Suprapubic skin (tissue), 4 donors: ENCODE measurements at places on chromosomes 4 and X. TPM values are rescaled to one million over a fixed set of nuclear protein-coding genes. Genes with fewer than 3 reads are reported as not detected.

GRCh38 chr4:677431-678293, 3.3 kb downstream of the MYL5 start:
- peaks cover 81% of the 10 kb centered on the region for H3K4me1 ChIP-seq
- H3K27ac ChIP-seq: peak overlapping the region; percentile 59
- H3K36me3 ChIP-seq: peaks cover under 1% of the 10 kb centered on the region
- H3K27me3 ChIP-seq: no peaks in the 10 kb centered on the region
- no peak for DNase-seq

GRCh38 chrX:110444996-110445395, 86.3 kb downstream of the RTL9 start:
- H3K4me3 ChIP-seq: no peak overlapping the region
- H3K27me3 ChIP-seq: no peaks in the 10 kb centered on the region
- no peak for DNase-seq
- no peaks in the 10 kb centered on the region for H3K36me3 ChIP-seq
- H3K27ac ChIP-seq: no peak overlapping the region

GRCh38 chr4:156803056-156803455, 168.5 kb downstream of the PDGFC start:
- H3K36me3 ChIP-seq: no peaks in the 10 kb centered on the region
- no peaks in the 10 kb centered on the region for H3K27me3 ChIP-seq
- DNase-seq: no peak
- H3K4me3 ChIP-seq: no peak overlapping the region

DNA sequence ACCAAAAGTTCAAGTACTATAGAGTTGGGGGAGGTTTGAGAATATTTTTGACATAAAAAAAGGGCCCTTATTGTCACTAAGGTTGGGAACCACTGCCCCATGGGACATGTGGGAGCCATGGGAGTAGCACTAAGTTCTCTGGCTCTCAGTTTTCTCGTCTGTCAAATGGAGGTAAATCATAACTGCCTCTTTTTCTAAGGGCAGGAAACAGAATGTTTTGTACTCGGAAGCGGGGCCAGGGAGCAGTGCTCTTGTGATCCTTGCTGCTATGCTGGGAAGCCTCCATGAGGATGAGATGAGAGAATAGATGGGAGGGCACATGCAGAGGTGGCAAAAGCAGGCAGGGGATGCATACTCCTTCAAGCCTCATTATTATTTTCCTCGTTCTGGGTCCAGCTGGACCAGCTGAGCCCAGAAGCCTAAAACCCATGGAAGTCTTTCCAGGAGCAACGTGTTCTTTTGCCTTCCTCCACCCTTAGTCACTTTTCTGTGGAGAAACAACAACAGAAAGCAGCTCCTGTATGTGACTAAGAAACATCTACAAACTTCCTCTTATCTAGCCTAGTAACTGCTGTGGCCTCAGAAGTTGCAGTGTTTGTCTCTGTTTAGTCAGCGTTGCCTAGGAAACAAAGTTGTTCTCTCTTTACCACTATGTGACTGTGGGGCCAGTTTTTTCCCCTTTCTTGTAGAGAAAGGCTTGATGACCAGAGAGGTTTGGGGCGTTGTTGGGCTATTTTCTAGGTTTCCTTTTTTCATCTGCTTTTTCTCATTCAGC, 64.8 kb downstream of the TSC22D3 start:
- peaks cover 22% of the 10 kb centered on the region for H3K4me1 ChIP-seq
- no peaks in the 10 kb centered on the region for H3K27me3 ChIP-seq
- peak overlapping the region; percentile 20 for H3K4me3 ChIP-seq
- DNase-seq: no peak
- peak overlapping the region; percentile 98 for H3K27ac ChIP-seq

GRCh38 chr4:3449574-3450534, 8.1 kb downstream of the HGFAC start:
- no peak overlapping the region for H3K4me3 ChIP-seq
- peaks cover 9% of the 10 kb centered on the region for H3K4me1 ChIP-seq
- no peak for DNase-seq

GRCh38 chr4:135371137-135371536, 1169.5 kb upstream of the PABPC4L start:
- H3K27me3 ChIP-seq: no peaks in the 10 kb centered on the region
- no peaks in the 10 kb centered on the region for H3K36me3 ChIP-seq
- DNase-seq: no peak
- no peak overlapping the region for H3K27ac ChIP-seq
- H3K4me1 ChIP-seq: no peaks in the 10 kb centered on the region

- H3K4me1 ChIP-seq: no peaks in the 10 kb centered on the region
- H3K4me3 ChIP-seq: no peak overlapping the region
- H3K27ac ChIP-seq: no peak overlapping the region
- H3K27me3 ChIP-seq: no peaks in the 10 kb centered on the region
- DNase-seq: no peak
Measured at GRCh38 chr4:96525898-96526297, 686.0 kb downstream of the PDHA2 start.

GRCh38 chr4:74516303-74516702, 71.4 kb downstream of the AREG start:
- no peaks in the 10 kb centered on the region for H3K36me3 ChIP-seq
- no peak overlapping the region for H3K27ac ChIP-seq
- no peaks in the 10 kb centered on the region for H3K4me1 ChIP-seq

- no peak for DNase-seq
- no peaks in the 10 kb centered on the region for H3K36me3 ChIP-seq
- no peaks in the 10 kb centered on the region for H3K27me3 ChIP-seq
- no peaks in the 10 kb centered on the region for H3K4me1 ChIP-seq
- no peak overlapping the region for H3K27ac ChIP-seq
Measured at GRCh38 chrX:19837648-19838047, 49.8 kb downstream of the SH3KBP1 start.

- H3K4me1 ChIP-seq: no peaks in the 10 kb centered on the region
- DNase-seq: no peak
- no peaks in the 10 kb centered on the region for H3K36me3 ChIP-seq
- H3K27ac ChIP-seq: no peak overlapping the region
Measured at GRCh38 chr4:37299468-37299867, 54.9 kb downstream of the NWD2 start.

- H3K4me3 ChIP-seq: no peak overlapping the region
- H3K27ac ChIP-seq: peak overlapping the region; percentile 12
- DNase-seq: no peak
- no peaks in the 10 kb centered on the region for H3K4me1 ChIP-seq
- no peaks in the 10 kb centered on the region for H3K36me3 ChIP-seq
- H3K27me3 ChIP-seq: no peaks in the 10 kb centered on the region
Measured at GRCh38 chr4:161577579-161578301, 586.1 kb downstream of the FSTL5 start.

DNA sequence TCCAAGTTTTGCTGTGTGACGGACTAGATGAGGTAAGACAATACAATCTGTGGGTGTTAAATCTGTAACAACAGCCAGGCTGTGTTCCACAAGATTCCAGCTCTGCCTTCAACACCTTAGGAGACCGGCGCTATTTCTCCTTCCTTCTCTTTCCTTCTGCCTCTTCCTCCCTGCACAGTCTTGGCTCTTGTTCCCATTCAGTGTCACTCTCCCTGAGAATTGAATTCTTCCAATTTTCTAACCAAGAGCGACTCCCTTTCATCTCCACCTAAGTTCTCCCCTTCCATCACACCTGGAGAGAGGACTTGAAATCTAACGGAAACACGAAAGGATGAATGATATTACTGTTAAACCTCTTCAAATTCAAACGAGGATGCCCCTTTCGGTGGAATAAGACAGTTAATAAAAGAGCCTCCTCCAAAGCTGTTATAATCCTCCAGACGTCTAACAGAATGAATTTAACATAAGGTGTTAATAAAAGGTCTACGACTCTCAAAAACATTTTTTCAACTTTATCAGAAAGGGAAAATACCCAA, 2.7 kb downstream of the EPHA5 start:
- no peak overlapping the region for H3K4me3 ChIP-seq
- no peak for DNase-seq
- H3K4me1 ChIP-seq: peaks cover 34% of the 10 kb centered on the region
- peaks cover 61% of the 10 kb centered on the region for H3K27me3 ChIP-seq
- no peaks in the 10 kb centered on the region for H3K36me3 ChIP-seq

GRCh38 chr4:53841711-53842110, 222.7 kb downstream of the CHIC2 start:
- DNase-seq: no peak
- no peaks in the 10 kb centered on the region for H3K36me3 ChIP-seq
- H3K4me3 ChIP-seq: no peak overlapping the region
- no peaks in the 10 kb centered on the region for H3K27me3 ChIP-seq
- H3K27ac ChIP-seq: no peak overlapping the region

GRCh38 chr4:93771640-93772411, 56.7 kb upstream of the ATOH1 start:
- H3K27me3 ChIP-seq: no peaks in the 10 kb centered on the region
- peaks cover 3% of the 10 kb centered on the region for H3K4me1 ChIP-seq
- no peaks in the 10 kb centered on the region for H3K36me3 ChIP-seq
- DNase-seq: no peak
- H3K4me3 ChIP-seq: no peak overlapping the region
- H3K27ac ChIP-seq: no peak overlapping the region

DNA sequence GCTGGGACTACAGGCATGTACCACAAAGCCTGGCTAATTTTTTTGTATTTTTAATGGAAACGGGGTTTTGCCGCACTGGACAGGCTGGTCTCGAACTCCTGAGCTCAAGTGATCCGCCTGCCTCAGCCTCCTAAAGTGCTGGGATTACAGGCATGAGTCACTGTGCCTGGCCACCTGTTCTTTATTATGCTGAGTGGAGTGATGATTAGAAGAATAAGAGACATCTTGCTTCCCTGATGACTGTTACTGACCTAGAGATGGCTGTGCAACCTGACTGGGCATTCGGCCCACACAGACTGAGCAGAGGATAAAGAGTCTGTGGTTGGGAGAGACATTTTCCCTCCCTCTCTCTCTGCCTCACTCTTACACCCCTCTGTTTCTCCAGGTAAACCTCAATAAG, 56.7 kb downstream of the SPINK2 start:
- no peaks in the 10 kb centered on the region for H3K36me3 ChIP-seq
- H3K27ac ChIP-seq: no peak overlapping the region
- H3K27me3 ChIP-seq: no peaks in the 10 kb centered on the region
- DNase-seq: no peak
- no peaks in the 10 kb centered on the region for H3K4me1 ChIP-seq
- H3K4me3 ChIP-seq: no peak overlapping the region

The HELT gene
- total RNA-seq: 0.53 TPM

The SLC26A1 gene
- total RNA-seq: not detected

The MAP7D2 gene
- total RNA-seq: not detected

The ADH1A gene
- not detected for total RNA-seq
